ENCODE measurements at places on chromosomes 11 and 22.
A peak's percentile ranks its signal among the peaks of the same experiment; 100 is the strongest.

GRCh38 chr11:61840371-61840770, 12.3 kb downstream of the FADS2 start:
- DNase-seq = no peak

- DNase-seq = no peak
These were observed 18.9 kb downstream of the BCR start for GRCh38 chr22:23199159-23199558.

DNA sequence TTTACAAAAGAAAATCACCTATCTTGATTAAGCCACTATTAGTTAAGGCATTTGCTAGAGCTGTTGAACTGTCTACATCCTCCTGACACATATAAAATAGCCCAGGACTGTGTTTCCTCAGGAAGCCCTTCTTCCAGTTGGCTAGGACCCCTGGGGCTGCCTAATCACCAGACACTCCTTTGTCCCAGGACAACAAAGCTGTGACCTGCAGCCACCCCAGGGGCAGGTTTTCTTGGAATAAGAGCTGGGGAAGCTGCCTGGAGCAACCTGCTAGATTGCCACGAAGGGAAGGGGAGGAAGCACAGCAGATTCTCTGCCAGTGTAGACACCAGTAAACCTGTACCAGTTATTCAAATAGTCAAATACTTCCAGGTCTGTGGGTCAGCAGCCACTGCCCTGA, 17.6 kb downstream of the CHST1 start:
- DNase-seq = no peak

GRCh38 chr11:26944866-26945664, 48.8 kb upstream of the FIBIN start:
- DNase-seq = no peak

DNA sequence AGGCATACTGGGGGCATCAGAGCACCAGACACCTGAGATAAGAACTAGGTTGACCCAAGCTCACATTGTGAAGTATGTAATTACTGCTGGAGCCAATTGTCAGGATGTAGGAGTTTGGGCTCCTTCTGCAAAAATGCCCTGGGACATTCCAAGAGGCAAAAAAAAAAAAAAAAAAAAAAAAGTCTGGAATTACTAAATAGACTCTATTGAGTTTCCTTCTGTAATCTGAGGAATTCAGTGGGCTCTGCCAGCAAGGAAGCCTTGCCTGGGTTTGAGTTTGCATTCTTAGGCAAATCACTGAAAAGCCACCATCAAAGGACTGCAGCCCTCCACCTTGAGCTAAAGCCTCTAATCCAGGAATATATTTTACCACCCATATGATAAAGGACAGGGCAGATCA, 8.0 kb upstream of the CAVIN3 start:
- no peak for DNase-seq

GRCh38 chr11:12112750-12113149, 2.4 kb downstream of the MICAL2 start:
- no peak for DNase-seq

DNA sequence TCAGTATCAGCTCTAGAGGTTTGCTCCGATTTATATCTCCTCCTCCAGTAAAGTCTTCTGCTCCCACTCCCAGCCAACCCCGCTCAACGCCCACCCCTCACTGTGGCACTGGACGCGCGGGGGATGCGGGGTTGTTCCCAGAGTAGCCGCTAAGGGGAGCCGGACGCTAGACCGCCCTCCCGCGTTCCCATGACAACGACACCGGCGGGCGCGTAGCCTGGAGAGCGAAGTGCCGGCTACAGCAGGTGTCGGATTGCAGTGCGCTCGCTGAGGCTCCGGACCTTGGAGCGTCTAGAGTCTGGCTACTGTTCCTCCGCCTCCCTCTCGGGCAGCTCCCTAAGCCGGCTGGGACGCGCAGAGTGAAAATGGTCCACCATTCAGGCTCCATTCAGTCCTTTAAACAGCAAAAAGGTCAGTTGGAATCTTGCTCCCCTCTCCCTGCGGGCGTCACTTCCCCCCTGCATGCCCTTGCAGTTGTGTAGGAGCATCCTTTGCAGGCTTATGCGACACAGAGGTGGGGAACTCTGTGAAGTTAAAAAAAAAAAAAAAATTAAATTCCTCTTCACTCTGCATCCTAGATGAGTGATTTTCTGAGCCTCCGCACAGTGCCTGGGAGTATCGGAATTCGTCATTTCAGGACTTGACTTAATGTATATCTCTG, at the start of gene ANO3:
TSS of gene ANO3 (plus strand) at position 220 of the 661 bp plus-strand sequence. CDS start at position 366, 146 bp downstream.
- DNase-seq = no peak

GRCh38 chr11:64887757-64888405, 9.5 kb upstream of the EHD1 start:
- DNase-seq = peak; percentile 78

DNA sequence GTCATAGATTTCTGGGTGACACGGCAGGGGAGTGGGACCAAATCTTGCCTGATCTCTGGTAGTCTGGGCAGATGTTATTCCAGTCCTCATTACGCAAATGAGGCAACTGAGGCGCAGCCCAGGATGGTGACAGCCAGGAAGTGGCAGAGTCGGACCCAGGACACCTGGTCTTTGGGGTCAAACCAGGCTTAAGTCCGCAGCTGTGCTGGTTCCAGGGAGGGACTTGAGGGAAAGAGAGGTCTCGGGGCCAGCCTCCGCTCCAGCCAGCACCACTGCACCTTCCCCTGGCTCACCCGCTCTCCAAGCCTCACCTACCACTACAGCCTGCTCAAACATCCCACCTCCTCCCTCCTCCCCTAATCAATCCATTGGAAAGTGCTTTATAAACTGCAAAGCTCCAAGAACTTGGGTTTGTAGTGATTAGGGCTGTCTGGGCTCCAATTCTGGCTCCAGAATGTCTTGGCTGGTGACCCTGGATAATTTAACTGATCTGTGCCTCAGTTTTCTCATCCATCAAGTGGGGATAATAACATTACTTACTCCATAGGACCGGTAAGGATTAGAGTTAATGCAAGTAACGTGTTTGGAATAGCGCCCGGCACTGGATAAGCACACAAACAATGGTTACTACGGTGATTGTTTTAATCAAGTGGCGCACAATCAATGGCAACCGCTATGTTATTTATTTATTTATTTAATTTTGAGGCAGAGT, 526 bp upstream of the PNPLA5 start:
- no peak for DNase-seq

DNA sequence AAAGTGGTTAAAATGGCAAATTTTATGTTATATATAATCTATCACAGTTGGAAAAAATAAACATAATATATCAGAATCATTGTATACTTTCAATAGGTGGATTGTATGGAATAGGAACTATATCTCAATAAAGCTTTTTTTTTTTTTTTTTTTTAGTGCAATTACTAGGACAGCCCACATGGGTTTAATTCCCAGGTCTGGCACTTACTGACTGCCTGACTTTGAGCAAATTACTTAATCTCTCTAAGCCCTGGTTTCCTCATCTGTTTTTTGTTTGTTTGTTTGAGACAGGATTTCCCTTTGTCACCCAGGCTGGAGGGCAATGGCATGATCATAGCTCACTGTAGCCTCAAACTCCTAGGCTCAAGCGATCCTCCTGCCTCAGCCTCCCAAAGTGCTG, 26.1 kb upstream of the BAIAP2L2 start:
- no peak for DNase-seq

- no peak for DNase-seq
These were observed 21.5 kb downstream of the CYTH4 start for GRCh38 chr22:37303821-37304274.

DNA sequence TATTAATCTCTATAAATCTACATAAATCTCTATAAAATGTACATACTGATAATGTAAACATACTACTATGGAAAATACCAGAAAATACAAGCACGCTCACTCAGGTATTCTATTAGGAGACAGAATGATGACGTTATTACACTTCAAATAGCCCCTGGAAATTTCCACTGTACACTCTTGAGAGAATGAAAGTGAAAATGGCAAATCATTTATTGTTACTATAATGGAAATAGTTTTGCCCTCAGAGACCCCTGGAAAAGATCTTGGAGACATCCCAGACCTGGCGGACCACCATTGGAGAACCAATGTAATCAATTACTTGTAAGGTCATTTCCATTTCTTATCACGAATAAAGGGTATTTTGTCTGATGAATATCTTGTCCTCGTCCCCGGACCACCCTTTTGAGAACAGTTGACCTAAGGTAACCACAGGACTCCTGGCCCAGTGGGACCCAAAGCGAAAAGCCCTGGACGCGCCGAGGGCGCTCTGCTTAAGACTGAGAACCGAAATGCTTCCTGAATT, 509 bp upstream of the PRRG4 start:
- no peak for DNase-seq

DNA sequence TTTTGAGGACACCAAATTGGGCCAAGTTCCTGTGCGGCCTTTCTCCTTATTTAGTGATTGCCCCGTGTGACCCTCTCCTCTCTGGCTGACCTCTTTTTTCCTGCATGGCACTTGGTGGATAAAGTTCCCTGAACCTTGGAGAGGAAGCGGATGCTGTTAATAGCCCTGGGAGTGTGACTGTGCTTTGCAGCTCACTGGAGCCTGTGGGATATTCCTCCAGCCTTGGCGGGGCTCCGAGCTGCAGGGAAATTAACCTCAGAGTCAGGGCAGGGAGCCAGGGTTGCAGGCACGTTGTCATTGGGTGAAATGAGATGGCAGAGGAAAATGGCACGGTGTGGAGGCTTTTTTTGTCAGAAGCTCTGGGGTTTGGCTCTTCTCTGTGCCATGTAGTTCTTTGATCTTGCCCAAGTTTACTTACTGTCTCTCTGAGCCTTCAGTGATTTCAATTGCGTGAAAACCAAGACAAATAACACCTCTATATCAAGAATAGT, 965 bp downstream of the OR9Q1 start:
- DNase-seq = no peak

- DNase-seq = no peak
These were observed 17.8 kb downstream of the OTUB1 start for GRCh38 chr11:64003807-64004589.

DNA sequence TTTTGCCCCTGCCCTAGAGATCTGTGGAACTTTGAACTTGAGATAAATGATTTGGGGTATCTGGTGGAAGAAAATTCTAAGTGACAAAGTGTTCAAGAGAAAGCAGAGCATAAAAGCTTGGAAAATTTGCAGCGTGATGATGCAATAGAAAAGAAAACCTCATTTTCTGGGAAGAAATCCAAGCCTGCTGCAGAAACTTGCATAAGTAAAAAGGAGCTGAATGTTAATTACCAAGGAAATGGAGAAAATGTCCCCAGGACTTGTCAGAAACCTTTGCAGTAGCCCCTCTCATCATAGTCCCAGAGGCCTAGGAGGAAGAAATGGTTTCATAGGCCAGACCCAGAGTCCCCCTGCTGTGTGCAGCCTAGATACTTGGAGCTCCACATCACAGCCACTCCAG, 686.9 kb downstream of the FAM181B start:
- no peak for DNase-seq

GRCh38 chr22:39960791-39961746, 872 bp downstream of the TMA7B start:
- peak; percentile 49 for DNase-seq

- DNase-seq = no peak
These were observed 45.3 kb downstream of the C22orf31 start for GRCh38 chr22:29016067-29016938.

- no peak for DNase-seq
These were observed 16.0 kb downstream of the KCNQ1OT1 start for GRCh38 chr11:2683806-2684205.

GRCh38 chr22:39706376-39707140, 136.0 kb downstream of the CACNA1I start:
- DNase-seq = no peak

DNA sequence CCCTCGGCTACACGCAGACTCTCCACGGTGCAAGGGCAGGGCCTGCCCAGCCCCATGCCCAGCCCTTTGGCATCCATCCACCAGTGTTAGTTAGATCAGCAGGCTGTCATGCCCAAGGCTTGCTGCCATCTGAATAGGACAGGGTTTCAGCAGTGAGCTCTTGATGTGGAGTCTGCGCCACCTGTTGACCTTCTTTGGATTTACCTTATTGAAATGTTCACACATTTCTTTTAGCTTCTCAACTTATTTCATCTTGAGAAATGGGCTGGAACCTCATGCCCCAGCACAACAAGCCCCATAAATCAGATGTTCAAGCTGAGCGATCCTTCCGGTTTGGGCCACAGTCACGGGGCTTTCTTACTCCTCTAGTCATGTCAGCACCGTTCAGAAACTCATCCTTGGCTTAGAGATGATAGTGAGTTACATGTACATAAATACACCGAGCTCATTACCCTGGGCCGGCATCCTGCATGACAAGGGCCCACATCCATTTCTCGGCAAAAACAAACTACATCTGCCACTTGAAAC, 61.7 kb downstream of the PARVB start:
- DNase-seq = no peak

DNA sequence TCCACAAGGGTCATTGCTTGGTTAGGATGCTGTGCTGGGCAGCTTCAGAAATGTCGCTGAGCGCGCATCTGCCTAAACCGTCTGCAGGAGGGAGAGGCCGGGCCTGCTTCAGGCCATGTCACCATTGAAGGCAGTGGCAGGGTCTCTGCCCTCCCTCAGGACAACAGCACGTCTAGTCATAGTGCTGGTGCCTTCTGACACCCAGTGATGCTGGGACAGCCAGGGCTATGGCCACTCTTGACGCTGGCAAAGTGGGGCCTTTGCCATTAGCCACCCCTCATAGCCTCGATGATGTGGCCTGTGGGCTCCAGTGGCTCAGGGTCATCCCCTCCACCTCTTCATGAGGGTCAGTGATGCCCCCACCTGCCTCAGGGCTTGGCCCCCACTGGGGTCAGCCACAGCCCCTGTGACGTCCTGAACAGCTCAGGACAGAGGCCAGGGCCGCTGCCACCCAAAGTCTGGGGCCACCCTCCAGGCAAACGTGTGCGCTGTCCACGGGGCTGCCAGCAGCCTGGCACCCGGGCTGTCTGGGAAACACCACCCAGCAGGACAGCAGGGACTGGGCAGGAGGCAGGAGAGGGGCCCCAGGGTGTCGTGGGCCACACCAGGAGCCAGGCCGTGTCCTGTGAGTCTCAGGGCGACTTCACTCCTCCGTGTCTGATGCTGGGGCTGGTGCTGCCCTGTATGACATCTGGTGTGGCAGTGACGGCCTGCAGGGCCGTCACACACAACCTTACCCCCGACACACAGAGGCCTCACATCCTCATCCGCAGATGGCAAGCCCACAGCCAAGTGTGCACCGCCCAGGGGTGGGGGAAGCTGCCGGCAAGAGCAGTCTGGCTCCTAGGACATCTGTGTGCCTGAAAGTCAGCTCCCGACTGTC, 42.5 kb downstream of the CERK start:
- DNase-seq = no peak

GRCh38 chr22:35567351-35568141, 26.9 kb downstream of the RASD2 start:
- DNase-seq = no peak

GRCh38 chr22:35743326-35743860, 25.7 kb downstream of the APOL5 start:
- no peak for DNase-seq

DNA sequence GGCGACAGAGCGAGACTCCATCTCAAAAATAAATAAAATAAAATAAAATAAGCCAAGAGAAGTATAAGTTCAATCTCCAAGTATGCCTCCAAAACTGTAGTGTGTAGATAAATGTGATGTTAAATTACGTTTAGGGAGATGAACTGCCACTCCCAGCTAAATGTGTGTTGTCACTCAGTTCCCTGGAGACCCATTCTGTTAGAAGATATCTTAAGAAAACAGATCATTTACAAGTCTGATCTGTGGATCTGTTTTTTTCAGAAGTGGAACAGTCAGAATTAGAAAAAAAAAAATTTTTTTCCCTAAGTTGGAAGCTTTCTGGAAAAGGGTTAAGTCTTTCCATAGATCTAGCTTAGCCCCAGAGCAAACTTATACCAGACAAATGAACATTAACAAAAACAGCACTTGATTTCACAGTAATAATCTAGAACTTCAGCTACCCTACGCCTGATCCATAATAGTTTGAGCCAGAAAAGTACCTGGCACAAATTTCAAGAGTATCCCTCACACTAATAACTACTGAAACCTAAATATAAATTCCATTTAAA, 18.2 kb downstream of the CELF1 start:
- DNase-seq = no peak

Measured in stimulated activated CD8-positive, alpha-beta memory T cell treated with anti-CD3 and anti-CD28 coated beads, Interleukin-7, amount 100 ng/mL, for 1 hour (primary cell).